ENCODE measurements at places on chromosomes 1 and 21.

GRCh38 chr1:11795238-11795890, 10.4 kb downstream of the MTHFR start:
- DNase-seq: no peak

DNA sequence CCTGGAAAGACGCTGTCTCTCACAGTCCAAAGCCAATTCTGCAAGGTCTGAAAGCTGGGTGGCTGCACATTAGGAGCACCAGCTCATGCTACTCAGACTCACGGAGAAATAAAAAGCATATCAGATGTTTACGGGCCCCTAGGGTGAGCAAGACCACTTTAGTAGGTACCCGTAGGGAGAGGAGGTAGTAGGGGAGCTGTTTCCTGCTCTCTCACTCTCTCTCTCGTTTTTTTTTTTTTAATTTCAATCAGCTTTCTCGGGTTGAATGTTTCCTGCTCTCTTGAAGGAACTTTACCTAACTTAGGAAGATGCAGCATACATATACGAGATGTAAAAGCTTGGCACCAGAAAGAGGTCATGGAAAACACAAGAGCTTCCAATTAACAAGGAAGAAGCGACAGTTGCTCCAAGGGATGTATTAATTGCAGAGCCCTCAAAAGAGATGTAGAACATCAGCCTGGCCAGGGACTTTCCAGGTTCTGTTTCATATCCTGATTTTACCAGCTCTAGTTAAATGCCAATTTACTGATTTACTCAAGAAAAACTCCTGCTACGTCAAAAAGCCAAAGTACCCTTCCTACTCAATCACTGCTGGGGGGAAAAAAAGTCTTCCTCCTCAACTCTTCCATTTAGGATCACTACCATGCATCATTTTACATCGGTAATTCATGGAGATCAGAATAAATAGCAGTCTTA, 3.1 kb downstream of the LORICRIN start:
- no peak for DNase-seq

DNA sequence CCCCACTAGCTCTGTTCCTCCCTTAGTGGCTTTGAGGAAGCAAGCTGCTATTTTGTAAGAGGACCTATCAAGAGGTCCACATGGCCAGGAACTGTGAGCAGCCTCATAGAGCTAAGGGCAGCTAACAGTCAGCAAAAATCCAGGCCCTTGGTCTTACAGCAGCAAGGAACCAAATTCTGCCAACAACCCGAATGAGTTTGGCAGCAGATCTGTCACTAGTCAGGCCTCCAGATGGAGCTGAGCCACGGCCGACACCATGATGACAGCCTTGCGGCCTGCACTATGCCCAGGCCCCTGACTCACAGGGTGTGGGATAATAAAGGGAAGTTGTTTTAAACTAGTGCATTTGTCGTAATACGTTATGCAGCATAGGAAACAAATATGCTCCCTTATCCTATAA, 28.0 kb upstream of the H3-3A start:
- no peak for DNase-seq

- no peak for DNase-seq
These were observed 25.7 kb downstream of the ATF3 start for GRCh38 chr1:212634252-212634651.

- no peak for DNase-seq
These were observed 733.9 kb upstream of the CHRM3 start for GRCh38 chr1:238652346-238652968.

GRCh38 chr1:44368471-44369151, 13.6 kb upstream of the ERI3 start:
- no peak for DNase-seq

DNA sequence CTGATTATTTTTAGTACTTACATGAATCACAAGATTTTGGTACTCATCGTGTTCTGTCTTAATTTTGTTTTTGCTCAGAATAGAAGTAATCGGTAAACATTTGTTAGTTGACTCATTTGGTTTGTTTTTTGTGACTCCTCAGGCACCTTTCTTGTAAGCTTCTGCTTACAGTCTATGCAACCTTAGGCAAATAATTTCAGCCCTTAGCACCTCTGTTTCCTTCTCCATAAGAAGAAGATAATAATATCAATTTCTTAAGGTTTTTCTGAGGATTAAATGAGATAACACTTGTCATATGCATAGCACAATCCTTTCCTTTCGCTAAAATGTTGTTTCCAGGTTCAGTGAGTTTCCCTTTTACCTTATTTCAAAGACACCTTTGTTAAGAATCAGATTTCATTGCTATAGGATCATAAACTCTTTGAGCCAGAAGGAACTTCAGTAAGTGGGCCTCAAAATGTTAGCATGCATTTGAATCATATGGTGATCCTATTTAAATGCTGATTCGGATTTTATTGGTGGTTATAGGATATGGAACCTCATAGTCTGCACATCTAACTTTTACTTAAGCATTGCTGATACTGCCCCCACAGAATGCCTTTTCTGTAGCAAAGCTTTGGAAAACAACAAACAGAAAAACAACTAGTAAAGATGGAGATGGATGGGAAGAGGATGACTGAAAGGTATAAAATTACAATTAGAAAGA, 272.7 kb upstream of the CACYBP start:
- no peak for DNase-seq

- no peak for DNase-seq
These were observed 88.4 kb upstream of the CSF3R start for GRCh38 chr1:36571106-36571505.

GRCh38 chr1:214261206-214262123, 19.5 kb upstream of the SMYD2 start:
- peak; percentile 61 for DNase-seq

GRCh38 chr1:177798614-177799013, 171.2 kb downstream of the SEC16B start:
- no peak for DNase-seq

GRCh38 chr1:210024996-210025395, 87.0 kb downstream of the SYT14 start:
- no peak for DNase-seq

GRCh38 chr21:46100426-46100825, 2.5 kb downstream of the COL6A2 start:
- DNase-seq: no peak

DNA sequence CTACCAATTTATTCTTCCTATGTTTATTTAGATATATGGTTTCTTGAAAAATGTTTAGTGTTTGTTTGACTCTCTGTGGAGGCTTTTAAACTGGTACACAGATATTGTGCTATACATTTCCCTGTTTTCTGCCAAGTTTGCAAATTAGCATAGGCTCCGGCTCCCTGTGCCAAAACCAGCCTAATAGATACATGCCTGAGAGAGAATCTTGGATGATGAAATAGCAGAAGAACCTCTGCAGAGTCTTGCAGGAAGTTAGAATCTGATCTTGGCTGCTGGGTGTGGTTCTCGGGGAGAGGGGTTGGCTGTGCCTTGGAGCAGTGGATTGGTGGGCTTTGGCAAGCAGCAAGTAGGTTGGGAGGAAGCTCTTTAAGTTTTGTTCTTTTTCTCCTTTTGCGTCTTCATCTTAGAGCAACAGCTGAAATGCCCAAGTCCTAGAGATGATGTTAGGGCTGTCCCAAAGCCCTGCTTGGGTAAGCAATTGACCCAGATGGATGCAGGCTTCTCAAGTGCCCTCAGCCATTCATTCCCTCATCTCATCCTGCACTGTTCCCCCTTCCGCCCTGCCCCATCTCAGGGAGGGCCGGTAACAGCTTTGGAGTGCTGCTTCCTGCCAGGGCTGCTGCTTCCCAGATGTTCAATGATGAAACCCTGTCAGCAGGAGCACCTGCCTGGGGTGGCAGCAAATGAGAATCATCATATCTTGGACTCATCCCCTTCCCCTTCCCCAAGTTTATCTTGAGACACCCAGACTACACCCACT, 9.3 kb downstream of the PLA2G2A start:
- DNase-seq: no peak

- DNase-seq: peak; percentile 35
These were observed 40.0 kb upstream of the MAGOH start for GRCh38 chr1:53278298-53278725.

DNA sequence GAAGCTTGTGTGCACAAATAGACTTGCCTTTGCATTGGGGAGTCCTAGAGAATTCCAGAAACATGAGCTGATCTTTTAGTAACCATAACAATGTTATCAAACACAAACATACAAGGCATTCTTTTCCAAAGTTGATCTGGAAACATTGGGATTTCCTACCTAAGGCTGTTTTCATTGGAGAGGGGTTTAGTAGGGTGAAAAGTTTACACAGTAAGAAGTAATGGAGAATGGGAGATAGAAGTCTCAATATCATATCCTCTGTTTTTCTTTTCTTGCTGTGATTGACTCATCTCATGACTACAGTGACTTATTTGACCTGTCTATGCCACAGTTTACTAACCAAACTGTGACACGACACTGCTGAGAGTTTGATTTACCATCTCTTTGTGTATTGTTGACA, 65.6 kb upstream of the PLA2G4A start:
- no peak for DNase-seq

DNA sequence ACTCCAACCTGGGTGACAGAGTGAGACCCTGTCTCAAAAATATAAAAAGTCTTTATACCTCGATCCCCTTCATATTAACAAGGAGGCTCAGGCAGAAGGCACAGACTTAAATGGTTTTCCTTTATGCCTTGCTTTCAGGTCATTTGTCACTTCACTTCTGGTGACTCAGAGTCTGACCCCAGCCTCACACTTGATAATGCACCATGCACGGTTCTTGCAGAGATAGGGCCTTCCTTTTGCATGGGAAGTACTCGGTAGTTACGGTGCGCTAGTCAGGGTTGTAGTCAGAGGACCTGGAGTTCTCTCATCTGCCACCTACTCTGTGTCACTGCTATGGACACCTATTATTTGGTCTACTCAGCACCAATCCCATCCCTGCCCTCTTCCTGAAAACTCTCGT, 43.6 kb upstream of the BMP8B start:
- DNase-seq: no peak

DNA sequence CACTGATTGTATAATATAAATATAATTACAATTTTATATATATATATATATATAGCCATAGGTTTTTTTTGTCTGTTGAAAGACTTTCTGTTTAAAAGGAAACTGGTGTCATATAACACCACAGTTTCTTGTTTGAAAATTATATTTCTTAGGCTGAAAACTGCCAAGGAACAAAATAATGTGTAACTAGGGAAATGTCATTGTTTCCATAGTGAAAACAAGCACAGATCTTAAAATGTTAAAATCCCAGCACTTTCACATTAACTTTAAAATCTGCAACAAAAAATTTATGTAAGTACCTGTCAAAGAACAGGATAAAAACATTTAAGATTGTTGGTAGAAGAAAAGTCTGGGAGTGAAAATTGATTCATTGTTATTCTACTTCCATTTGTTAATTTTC, 104.2 kb downstream of the ATP6V1G3 start:
- no peak for DNase-seq

DNA sequence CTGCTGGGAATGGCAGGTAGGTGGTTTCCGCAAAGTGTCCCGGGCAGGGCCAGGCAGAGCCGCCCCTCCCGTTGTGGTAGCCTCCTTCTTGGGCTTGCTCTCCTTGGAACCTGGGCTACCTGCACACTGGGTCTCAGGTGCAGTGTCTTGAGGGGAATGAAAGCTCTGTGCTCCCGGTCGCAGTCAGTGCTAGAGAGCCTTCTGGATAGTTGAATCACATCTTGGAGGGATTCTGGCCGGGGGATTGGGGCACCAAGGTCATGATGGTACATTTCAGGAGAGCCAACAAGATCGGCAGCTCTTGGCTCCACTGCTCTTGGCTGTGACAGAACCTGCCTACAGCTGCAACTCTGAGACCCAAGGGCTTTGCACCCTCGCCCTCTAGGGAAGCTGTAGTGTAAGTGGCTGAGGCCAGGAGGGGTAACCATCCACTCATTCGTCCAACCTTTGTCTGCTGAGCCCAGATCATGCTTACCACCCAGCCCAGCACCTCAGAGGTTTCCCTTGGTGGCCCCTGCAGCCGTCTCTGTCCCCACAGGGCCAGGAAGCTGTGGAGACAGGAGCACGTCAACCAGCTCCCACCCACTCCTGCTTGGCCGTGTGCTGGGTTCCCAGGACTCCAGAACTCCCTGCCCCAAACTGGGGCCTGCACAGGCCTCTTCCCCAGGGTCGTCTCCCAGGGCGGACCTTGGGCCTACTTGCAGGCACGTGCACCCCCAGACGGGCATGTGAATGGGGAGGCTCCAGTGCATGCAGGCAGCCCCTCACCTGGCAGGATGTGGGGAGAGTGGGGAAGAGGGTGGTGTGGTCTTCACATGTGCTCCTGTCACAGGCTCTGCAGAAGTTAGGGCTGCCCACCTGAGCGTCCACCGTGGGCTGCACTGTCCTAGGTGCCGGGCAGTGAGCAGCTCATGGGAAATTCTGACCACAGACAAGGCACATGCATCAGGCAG, 40.0 kb downstream of the NTPCR start:
- DNase-seq: no peak

DNA sequence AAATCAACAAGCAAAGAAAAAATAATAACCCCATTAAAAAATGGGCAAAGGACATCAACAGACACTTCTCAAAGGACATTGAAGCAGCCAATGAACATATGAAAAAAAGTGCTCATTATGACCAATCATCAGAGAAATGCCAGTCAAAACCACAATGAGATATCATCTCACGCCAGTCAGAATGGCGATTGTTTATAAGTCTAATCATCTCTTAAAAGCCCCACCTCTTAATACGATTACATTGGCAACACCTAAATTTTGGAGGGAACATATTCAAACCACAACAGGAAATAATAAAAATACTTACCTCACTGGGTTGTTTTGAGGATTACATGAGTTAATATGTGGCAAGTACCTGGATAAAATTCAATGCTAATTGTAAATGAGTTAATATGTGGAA, 57.1 kb upstream of the PLPPR4 start:
- DNase-seq: no peak

- no peak for DNase-seq
These were observed 570.3 kb downstream of the LMO4 start for GRCh38 chr1:87899017-87899416.

DNA sequence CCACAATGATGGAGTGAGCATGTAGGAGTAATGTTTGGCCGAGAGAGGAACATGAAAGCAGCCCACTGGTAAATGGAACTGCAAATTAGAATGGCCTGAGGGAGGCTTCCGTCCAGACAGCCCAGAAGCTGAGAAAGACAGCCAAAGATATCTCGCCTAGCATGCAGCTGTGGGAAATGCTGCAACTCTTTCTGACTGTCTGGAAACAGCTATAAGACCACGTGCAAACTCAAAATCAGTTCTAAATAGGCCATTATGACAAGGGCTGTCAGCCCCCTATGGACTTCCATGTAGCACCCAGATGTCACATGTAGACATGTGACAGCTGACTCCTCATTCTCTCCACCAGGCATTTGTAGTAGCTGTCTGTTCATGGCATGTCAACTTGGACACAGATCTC, 62.9 kb upstream of the ATP1A1 start:
- no peak for DNase-seq

- DNase-seq: no peak
These were observed 311 bp downstream of the IRF2BP2 start for GRCh38 chr1:234609691-234610042.

Measured in stimulated activated naive CD4-positive, alpha-beta T cell (primary cell).